ENCODE measurements at places on chromosomes 12 and 14. TPM values are rescaled to one million over a fixed set of nuclear protein-coding genes. Genes with fewer than 3 reads are reported as not detected.

The CFAP54 gene
- total RNA-seq: 7.5 TPM

The LMO3 gene
- not detected for total RNA-seq

- no peak for DNase-seq
These were observed 18.5 kb upstream of the CD69 start for GRCh38 chr12:9779209-9779608.

GRCh38 chr12:111111681-111112080 is 191.3 kb upstream of the MYL2 start:
- DNase-seq: no peak

GRCh38 chr14:75631453-75631831 is 29.2 kb downstream of the ERG28 start:
- no peak for DNase-seq

GRCh38 chr12:62296001-62296400 is 35.8 kb downstream of the USP15 start:
- no peak for DNase-seq
